D341Med (cell line): ENCODE measurements at places on chromosomes 12 and 14.

DNA sequence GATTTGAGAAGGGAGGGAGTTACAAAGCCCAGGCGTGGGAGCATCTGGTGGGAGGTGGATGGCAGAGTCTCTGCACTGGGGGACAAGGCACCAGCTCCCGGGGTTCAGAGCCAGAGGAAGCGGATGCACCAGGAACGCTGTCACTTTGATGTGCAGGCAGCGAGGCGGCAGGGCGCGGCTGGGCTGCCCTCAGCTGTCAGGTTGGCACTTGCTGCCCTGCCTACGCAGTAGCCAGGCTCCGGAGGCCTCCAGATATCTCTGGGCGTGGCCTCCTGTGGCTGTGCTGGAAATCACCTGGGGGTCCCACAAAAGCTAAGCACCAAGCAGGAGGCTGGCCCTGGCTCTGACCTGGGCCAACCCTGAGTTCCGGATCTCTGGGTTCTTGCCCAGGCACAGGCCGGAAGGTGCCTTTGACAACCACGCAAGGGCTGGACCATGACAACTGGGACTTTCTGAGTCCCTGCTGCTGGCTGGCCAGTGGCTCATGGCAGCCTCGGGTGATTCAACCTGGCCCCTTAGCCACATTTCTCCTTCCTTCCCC is 62.1 kb upstream of the MAP1LC3B2 start:
- DNase-seq = no peak

DNA sequence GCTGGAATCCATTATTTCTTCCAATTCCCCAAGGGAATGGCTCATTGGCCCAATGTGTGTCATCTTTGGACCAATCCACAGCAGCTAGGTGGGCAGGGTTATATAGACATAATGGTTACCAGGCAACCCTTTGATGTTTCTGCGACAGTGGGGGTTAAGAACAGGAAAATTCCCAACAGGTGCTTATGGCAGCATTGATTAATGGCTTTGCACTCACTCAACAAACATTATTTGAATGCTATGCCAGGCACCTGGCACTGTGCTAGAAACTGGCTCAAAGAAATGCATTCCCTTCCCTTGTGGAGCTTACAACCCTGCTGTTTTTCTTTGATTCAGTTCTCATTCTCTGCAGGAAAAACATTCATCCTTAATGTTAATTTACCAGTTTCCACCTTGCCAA is 1221.0 kb downstream of the AACS start:
- no peak for DNase-seq

DNA sequence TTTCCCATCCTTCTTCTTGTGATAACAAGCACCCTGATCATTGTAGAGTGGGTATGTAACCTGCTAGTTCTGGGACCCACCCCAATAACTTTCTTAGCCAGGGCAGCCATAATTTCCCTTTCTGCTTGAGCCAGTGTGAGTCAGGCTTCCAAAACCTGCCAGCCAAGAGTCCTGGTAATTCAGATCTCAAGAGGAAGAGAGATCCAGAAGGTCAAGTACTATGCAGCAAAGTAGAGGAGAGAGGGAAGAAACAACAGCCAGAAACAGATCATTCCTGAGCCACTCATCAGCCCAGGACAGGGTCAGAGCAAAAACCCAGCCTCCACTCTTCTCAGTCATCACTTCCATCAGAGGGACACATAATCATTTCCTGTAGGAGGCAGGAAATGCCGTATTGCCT is 182.0 kb downstream of the DICER1 start:
- no peak for DNase-seq

DNA sequence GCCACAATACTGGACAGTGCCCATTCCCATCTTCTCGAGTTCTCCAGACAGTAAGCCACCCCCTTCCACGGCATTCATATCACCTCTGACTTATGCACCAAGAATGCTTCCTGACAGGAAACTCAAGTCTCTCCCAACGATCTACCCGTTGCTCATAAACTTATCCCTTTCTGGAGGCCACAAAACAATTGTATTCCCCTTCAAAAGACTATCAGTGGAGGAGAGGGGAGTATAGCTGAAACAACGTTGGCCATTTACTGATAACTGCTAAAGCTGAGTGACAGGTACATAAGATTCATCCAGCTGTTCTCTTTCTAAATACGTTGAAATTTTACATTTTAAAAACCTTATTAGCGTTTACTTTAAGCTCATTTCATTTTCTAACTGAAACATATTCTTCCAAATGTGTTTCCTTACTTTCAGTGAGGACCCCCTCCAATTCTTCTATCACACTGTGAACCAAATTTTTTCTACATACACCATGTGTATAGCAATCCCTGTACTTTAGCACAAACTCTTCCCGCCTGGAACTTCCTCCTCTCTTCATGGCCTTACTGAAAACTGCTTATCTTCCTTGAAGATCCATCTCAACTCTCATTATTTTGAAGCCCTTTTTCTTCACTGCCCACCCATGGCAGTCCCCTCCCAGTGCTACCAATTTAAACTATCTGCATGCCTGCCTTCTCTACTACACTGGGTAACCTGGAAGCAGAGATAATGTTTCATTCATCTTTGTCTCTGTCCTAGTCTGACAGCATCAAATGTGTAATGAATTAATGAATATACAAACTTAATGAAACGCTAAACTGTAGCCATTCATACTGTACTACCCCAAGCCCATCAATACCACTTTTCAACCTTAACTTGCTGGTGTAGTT is 28.8 kb downstream of the ATXN2 start:
- DNase-seq = no peak

- DNase-seq = peak; percentile 79
Observed at GRCh38 chr12:67069451-67070306, 199.5 kb upstream of the CAND1 start.

GRCh38 chr14:20219033-20219432 is 4.5 kb upstream of the OR11H6 start:
- no peak for DNase-seq

- no peak for DNase-seq
Observed at GRCh38 chr14:73751157-73751691, 37.0 kb upstream of the PNMA1 start.

DNA sequence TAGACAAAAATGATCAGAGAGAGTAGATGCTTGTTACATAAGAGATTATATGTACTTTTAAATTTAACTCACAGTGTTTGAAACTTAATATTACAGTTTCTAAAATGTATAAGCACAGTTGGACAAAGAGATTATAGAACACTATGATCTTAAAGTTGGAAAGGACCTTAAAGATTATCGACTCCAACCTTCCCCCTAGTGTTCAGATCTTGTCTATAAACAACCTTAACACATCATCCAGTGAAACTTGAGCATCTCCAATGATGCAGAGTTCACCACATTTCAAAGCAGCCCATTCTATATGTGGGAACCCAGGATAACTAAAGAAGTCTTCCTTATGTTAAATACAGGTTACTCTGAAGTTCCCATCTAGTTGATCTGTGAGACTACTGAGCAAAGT is 480.8 kb downstream of the RMST start:
- no peak for DNase-seq

DNA sequence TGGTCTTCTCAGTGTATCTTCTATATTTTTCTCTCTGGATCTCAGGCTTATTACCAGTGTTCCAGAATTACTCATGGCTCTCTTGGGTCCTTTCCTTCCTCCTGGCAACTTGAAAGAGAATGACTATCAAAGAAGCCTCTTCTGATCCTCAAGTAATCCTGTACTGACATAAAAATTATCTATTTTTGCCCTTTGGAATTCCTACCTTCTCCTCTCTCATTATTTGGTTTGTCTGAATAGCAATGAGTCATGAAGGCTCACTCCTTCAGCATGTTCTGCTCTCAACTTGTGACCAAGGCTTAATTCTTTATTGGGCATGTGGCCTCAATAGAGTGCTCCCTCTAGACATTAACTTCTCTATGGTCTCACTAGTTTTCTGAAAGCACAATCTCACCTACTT is 553.6 kb upstream of the ATP2B1 start:
- no peak for DNase-seq

GRCh38 chr12:67026487-67027246 is 242.5 kb upstream of the CAND1 start:
- no peak for DNase-seq

- DNase-seq = no peak
Observed at GRCh38 chr12:93122569-93123091, 193.5 kb upstream of the EEA1 start.

DNA sequence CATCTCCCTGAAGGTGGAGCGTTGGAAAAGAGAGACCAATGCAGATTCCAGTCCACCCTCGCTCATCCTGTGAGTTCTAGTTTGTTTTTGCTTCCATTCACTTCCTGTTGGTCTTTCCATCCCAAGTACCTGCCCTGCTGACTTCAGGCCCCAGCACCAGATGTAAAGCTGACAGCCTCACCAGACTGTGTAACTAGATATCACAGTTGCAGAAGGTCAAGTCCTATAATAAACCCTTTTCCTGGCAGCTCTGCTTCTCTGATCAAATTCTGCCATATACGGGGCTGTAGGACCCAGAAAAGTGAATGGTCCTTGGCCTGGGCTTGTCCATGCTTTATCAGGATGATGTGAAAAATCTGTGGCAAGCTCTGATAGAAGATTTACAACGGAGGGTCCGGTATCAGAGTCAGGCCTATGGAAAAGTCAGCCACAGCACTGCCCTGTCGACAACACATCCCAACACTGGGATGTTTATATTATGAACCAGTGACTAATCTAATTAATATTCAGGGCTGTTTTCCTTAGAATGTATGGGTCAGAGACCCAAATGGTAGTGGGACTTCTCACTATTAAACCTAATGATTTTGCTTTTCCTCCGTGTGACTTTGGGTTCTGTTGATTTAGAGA is 42.1 kb downstream of the CCDC175 start:
- DNase-seq = no peak

DNA sequence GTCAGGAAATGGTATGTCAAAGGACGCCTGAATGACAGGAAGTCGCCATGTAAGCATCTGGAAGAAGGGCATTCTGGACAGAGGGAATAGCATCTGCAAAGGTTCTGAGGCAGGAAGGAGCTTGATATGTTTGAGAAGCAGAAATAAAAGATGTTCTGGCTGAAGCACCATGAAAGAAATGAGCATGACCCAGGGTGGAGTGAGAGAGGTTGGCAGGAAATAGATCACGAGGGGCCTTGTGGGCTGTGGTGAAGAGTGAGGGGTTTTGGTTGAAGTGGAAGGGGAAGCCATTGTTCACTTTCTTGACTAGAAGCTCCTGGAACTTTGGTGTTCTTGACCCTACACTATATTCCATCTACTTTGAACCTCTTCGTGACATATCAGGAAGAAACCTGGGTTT is 99.4 kb upstream of the PARP11 start:
- DNase-seq = no peak

DNA sequence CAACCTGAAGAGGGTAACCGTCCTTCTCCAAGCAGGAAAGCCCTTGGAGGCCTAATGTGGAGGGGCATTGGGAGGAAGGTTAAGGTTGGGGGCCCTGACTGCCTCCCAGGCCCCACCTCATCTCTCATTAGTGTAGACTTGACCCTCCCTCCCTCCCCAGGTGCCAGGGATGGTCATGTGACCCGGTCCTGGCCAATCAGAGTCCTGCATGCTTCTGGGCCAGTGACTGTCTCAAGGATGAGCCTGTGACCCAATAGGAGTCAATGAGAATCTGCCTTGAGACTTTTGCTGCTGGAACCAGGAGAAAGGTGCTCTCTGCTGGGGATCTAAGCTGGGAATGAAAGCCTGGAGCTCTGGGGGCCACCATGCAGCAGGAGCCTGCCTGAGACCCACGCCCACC is 70.8 kb downstream of the NCOR2 start:
- DNase-seq = no peak

GRCh38 chr12:72677139-72677538 is 405.0 kb downstream of the TRHDE start:
- DNase-seq = no peak

- no peak for DNase-seq
Observed at GRCh38 chr14:101129521-101130167, 226.1 kb upstream of the RTL1 start.

- DNase-seq = no peak
Observed at GRCh38 chr14:87017335-87017734, 975.6 kb downstream of the GALC start.

GRCh38 chr12:110079477-110080400 is 31.4 kb upstream of the C12orf76 start:
- no peak for DNase-seq

GRCh38 chr12:51868821-51869495 is 18.9 kb upstream of the ANKRD33 start:
- no peak for DNase-seq

- no peak for DNase-seq
Observed at GRCh38 chr14:56334458-56334857, 216.2 kb downstream of the PELI2 start.

GRCh38 chr12:14694970-14695369 is 1.4 kb downstream of the GUCY2C start:
- no peak for DNase-seq

- peak; percentile 96 for DNase-seq
Observed at GRCh38 chr14:93939304-93940229, 12.4 kb downstream of the FAM181A start.

DNA sequence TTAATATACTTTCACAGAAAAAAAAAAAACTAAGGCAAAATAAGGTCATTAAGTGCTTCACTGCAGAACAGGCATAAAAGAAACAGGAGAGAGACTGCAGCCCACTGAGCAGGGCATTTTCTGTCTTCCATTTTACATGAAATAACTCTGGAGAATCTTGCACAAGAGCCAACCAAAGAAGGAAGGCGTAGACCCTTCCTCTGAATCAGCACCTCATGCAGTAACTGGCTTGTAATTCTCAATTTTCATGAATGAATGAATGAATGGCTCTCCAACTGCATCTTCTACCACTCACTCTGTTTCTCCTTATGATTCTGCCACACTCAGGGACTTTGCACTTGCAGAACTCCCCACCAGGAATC is 102.0 kb upstream of the PPM1H start:
- no peak for DNase-seq

- peak; percentile 59 for DNase-seq
Observed at GRCh38 chr14:28608851-28609828, 157.4 kb upstream of the FOXG1 start.

DNA sequence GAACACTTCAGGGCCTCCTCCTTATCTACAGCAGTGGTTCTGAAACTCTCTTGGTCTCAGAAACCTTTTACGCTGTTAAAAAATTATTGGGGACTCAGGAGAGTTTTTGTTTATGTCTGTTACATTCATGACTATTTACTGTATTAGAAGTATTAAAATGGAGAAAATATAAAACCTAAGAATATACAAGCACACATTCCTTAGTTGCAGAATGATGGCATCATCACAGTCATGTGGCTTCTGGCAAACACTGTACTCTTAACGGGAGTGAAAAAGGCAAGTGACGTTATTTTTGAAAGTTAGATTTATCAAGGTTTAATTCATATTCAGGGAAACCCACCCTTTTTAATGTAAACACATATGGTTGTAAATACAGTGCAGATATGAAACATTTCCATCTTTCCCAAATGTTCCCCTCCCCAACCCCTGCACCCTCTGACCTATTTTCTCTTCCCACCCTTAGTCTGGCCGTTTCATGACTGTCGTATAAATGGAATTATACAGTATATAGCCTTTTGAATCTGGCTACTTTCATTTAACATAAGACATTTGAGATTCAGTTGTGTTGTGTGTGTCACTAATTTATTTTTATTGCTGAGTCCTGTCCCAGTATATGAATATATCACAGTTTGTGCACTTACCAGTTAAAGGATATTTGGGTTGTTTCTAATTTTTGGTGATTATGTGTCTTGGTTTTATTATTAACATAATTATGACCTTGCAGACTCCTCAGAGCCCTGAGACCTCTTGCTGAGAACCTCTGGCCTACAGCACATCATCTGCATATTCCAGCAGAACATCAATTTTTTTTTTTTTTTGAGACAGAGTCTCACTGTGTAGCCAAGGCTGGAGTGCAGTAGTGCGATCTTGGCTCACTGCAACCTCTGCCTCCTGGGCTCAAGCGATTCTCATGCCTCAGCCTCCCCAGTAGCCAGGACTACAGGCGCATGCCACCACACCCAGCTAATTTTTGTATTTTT is 457.0 kb downstream of the PCNX1 start:
- no peak for DNase-seq
